Right atrium auricular region (tissue), 2 donors: ENCODE measurements at places on chromosomes 3 and 15.

- DNase-seq: no peak
Measured at GRCh38 chr3:171526869-171527268, 66.7 kb upstream of the TNIK start.

DNA sequence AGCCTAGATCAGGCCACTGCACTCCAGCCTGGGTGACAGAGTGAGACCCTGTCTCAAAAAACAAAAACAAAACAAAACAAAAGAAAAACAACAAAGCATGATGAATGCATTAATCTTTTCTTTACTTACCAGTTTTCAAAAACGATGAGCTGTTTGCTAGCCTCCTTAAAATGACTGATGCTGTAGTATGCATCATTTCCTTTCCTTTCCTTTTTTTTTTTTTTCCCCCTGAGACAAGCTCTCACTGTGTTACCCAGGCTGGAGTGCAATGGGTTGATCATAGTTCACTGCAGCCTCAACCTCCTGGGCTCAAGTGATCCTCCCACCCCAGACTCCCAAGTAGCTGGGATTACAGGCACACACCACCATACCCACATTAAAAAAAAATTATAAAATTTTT, 202.0 kb downstream of the ADAMTSL3 start:
- DNase-seq: no peak

- no peak for DNase-seq
Measured at GRCh38 chr15:58165661-58166060, 27.5 kb downstream of the AQP9 start.

DNA sequence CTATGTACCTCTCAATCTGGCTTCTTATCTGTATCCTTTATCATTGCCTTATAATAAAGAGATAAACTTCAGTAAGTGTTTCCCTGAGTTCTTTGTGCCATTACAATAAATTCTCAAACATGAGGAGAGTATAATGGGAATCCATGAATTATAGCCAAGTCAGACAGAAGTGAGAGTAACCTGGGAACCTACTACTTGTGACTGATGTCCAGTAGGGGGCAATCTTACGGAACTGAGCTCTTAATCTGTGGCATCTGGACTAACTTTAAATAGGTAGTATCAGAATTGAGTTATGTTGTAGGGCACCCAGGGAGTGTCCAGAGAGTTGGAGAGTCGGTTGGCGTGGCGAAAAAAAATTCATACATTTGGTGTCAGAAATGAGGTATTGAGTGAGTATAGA, 542.6 kb downstream of the ZBBX start:
- DNase-seq: no peak

DNA sequence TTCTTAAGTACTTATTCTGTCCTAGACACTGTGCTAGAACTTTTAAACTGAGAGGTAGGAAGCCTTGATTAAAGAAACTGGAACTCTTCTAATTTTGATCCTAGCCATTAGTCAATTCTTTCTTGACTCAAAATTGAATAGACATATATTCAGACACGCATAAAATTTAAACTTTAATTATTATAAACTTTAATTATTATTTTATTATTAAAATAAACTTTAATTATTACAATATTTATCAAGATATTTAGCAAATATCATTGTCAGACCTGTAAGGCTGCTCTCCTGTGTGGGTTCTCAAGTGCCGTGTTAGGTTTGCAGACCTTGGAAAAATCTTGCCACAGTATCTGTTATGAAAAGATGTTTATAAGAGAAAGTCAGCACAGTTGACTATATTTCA, 562.9 kb downstream of the MECOM start:
- no peak for DNase-seq

- no peak for DNase-seq
Measured at GRCh38 chr3:117722856-117723255, 1013.3 kb downstream of the TUSC7 start.
